D721Med (cell line): ENCODE measurements at places on chromosomes 11 and 22.

- no peak for DNase-seq
Measured at GRCh38 chr11:34343153-34343552, 14.7 kb downstream of the ABTB2 start.

- no peak for DNase-seq
Measured at GRCh38 chr11:10459029-10459970, 4.2 kb downstream of the AMPD3 start.

DNA sequence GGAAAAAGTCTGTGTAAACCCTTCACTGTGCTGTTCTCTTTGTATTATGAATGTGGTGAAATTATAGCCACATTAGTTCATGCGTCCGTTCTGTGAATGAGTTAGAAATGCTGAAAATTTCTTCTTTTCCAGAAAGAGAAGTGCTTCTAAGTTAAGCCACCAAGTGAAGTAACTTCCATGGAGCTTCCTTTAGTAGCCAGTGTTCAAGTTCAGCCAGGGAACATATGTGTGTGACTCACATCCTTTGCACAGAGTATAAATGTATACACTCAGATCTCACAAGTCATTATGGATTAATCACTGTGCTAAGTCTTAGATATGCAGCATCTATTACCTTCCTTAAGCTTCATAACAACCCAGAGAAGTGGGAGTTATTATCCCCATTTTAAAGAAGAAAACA is 3.1 kb upstream of the MMP8 start:
- DNase-seq: no peak

GRCh38 chr11:1703146-1703545 is 6.2 kb downstream of the KRTAP5-6 start:
- DNase-seq: no peak

DNA sequence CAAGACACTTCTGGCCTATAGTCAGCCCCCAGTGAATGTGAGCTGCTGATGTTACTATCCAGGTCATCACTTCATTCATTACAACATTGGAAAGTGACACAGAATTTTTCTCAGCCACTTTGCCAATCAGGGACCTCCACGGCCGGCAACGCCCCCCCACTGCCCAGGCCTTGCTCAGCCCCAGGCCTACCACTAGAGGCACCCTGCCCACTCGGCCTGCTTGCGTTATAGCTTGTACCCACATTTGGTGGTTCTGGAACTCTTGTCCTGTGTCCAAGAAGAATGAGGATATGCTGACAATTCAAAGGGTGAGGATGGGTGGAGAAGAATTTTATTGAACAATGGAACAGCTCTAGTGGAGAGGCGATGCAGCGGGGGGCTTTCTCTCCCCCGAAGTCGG is 96.2 kb downstream of the TSPAN18 start:
- no peak for DNase-seq

DNA sequence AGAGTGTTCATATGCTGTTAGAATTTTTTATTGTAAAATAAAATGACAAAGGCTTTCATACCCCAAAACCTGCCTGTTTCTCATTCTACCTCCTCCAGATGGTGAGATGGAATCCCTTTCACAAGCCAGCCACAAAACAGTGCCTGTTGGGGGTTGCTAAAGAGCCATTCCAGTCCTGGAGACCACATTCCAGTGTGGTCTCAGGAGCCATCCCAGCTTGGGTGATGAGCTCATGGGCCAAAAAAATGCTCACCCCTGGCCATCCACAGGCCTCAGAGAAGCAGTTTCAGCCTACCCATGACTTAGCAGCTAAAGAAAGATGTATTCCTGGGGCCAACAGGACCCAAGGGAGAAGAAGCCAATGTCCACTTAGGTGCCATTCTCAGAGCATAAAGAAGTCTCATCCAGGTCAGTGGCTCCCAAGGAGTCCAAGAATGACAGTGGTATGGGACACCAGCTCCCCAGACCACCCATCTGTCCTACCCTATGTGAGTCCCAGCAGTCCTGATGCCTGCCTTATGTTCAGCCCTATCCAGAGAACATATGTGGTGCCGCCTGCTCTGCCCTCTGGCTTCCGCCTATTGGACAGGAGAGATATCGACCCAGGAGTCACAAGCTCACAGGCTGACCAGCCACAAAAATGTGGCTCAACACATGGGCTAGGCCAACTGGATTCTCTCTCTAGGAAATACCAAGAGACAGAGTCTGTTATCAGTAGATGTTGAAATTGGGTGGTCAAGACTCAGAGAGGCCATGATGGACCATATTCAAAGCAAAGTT is 26.4 kb downstream of the C11orf91 start:
- no peak for DNase-seq

DNA sequence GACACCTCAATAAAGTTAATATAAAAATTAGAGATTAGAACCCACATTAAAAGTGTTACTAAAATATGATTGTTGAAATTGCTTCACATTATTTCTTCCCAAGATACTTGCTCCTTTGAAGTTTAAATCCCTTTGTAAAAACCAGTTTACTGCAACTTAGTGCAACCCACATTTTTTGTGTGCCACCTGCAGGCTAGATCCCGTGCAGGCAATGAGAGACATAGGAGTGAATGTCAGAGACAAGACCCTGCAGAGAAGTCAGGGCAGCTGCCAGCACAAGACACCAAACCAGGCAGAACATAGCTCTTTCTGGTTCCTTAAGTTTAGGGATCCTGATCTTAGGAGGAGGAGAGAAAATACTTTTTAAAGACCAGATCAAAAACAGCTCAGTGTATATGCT is 142.8 kb upstream of the MTNR1B start:
- no peak for DNase-seq

DNA sequence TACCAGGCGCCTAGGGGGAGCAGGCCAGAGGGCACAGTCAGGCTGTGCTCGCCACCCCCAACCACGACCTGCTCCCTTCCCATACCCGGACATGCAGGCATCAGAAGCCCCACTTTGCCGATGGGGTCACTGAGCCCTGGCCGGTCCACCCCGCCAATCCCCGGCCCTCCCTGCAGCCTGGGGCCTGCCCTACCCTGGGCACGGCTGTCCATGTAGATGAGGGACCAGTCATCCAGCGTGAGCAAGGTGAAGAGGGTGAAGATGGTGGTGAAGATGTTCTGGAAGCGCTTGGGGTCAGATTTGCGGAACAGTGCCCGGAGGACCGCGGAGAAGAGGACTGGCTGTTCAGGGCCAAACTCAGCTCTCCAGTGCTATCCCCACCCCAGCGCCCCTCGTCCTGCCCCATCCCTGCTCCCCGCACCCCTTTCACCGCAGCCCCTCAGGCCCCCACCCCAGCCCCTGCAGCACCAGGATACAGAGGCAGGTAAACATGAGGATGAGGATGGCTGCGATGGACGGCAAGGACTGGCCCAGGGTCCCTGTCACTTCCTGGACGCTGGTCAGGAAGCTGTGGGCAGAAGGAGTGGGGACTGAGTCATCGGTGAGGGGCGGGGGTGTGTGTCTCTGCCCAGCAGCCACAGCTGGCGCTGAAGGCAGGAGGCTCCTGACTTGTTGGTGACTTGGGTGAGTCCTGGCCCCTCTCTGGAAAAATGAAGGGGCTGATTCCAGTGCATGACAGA is 5.5 kb downstream of the CATSPER1 start:
- DNase-seq: no peak

DNA sequence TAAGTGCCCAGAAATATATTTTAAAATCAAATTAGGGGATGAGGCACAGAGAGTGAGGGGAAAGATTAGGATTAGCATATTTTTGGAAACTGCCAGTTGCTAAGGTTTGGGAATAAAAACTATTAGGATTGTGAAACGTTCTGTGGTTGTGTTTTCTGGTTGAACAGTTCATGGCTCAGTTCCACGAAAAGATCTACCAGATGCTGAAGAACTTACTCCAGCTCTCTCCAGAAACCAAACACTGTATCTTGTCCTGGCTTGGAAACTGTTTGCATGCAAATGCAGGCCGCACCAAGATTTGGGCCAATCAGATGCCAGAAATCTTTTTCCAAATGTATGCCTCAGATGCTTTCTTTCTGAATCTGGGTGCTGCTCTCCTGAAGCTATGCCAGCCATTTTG is 15.3 kb downstream of the UBE4A start:
- no peak for DNase-seq

- no peak for DNase-seq
Measured at GRCh38 chr11:4645974-4646373, 2.2 kb downstream of the OR51E1 start.

GRCh38 chr11:2089536-2090165 is 49.5 kb downstream of the IGF2 start:
- DNase-seq: no peak

DNA sequence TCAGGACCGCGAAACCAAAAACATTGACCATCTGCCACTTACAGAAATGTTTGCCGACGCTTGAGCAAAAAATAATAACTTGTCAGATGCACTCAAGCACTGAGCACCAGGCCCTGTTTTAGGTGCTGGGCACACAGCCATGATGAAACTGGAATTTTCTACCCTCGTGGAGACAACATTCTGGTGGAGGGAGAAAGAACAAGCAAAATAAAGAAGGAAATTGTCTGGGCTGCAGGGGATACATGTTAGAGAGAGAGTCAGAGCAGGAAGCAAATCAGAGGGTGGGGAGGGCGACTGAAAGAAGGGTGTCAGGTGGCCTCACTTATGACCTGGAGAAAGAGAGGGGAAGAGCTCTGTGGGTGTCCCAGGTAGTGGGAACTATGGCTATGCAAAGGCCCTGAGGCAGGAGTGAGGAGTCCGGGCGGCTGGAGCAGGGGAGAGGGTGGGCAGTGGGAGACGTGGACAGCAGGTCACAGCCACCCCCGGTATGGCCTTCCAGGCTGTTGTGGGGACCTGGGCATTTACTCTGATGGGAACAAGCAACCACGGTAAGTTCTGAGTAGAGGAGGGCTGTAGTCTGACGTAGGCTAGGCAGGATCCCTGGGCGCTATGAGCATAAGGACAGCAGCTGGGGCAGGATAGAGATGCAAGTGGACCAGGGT is 78.8 kb downstream of the MYEOV start:
- DNase-seq: no peak

DNA sequence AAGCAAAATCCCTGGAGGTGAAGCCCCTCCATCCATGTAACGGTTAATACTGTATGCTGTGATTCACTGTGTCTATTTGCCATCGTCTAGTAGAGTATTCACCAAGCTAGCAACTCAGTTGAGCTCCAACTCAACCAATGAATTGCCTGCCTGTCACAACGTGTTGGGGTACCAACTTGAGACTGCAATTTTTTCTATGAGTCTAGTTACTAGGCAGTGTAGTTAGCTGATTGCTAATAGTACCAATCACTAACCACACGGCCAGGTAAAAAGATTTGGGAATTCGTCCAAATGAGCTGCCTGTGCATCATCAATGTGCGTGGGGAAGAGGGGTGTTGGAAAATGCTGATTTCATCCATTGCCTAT is 1.0 kb upstream of the BTG4 start:
- no peak for DNase-seq

GRCh38 chr22:32896891-32897290 is 95.4 kb downstream of the TIMP3 start:
- DNase-seq: no peak

DNA sequence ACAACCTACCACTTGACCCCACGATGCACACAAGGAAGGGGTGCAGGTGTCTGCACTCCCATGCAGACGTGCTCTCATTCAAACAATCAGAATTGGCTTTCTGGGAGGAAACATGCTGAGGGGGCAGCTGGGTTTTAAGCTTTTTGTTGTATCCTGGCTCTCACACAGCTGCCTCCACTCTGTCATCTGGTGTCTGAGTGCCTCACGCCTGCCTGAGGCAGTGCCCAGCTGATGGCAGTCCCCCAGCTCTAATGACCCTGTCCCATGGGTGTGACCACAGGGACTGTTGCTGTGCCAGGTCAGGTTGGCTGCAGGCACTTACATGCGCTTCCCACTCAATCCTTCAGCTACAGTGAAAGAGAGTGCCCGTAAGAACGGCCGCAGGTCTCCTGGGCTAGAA is 53.7 kb downstream of the ARFGAP3 start:
- DNase-seq: no peak

GRCh38 chr22:49536571-49537131 is 291.0 kb downstream of the BRD1 start:
- no peak for DNase-seq

GRCh38 chr11:34819740-34820482 is 96.3 kb downstream of the APIP start:
- no peak for DNase-seq

- no peak for DNase-seq
Measured at GRCh38 chr11:46309814-46310259, 32.4 kb downstream of the CREB3L1 start.

GRCh38 chr22:49850021-49850911 is 3.4 kb upstream of the ZBED4 start:
- no peak for DNase-seq

DNA sequence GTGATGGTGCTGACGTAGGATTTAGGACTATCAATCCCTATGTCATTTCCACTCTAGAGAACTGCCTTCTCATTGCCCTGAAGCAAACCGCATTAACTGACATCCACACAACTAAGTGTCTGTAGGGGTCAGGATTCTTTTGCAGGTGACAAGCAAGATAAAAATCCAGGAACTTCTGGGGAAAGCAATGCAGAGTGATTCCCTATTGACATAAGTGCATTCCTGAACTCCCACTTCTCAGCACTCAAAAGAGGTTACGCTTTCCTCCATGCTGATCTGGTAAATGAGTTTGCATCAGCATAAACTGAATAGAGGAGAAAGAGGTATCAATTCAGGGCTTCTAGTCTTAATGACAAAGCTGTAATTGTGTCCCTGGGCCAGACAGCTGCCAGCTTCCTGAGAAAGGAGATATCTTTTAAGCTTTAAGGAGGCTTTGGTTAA is 224.6 kb upstream of the ISX start:
- no peak for DNase-seq

- DNase-seq: no peak
Measured at GRCh38 chr11:63666874-63667273, 4.3 kb downstream of the ATL3 start.

DNA sequence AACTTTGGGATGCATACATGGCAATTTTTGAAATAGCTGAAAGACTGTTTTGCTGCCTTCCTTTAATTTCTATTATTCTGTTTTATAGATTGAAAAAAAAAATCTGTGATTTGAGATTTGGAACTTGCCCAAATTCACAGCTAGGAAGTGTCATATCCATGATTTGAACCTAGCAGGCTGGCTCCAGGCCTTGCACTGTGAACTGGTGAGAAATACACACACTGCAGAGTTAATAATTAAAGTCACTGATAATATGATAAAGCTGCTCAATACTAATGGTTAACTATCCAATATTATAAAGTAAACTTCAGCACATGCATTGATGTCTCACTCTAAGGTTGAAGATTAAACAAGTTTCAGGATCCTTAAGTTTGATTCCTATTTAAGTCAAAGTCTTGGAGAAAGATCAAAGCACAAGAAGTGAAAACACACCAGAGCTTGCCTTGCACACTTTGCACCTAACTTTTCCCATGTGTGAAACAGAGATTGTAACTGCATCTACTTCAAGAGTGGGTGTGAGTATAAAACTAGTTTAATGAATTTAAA is 150.6 kb upstream of the CCDC179 start:
- no peak for DNase-seq

- no peak for DNase-seq
Measured at GRCh38 chr11:9796266-9796665, 132.4 kb downstream of the SWAP70 start.

- DNase-seq: no peak
Measured at GRCh38 chr11:55732936-55733335, 40.3 kb upstream of the OR5D13 start.

GRCh38 chr11:94557421-94557820 is 9.7 kb upstream of the PIWIL4 start:
- no peak for DNase-seq
